Activated naive CD8-positive, alpha-beta T cell treated with anti-CD3 and anti-CD28 coated beads, Interleukin-2, amount 50 U/mL, for 24 hours (primary cell): ENCODE measurements at places on chromosomes 1 and 21.
A peak's percentile ranks its signal among the peaks of the same experiment; 100 is the strongest.

- DNase-seq, result no peak
These were observed 40.8 kb downstream of the ITSN1 start for GRCh38 chr21:33682992-33683627.

- peak; percentile 12 for DNase-seq
These were observed 873 bp upstream of the PI4KB start for GRCh38 chr1:151327903-151328674.

GRCh38 chr1:156429313-156430060 lies 60.5 kb downstream of the RHBG start:
- DNase-seq, result no peak

GRCh38 chr1:76186554-76187170 lies 112.1 kb downstream of the ST6GALNAC3 start:
- DNase-seq, result no peak

DNA sequence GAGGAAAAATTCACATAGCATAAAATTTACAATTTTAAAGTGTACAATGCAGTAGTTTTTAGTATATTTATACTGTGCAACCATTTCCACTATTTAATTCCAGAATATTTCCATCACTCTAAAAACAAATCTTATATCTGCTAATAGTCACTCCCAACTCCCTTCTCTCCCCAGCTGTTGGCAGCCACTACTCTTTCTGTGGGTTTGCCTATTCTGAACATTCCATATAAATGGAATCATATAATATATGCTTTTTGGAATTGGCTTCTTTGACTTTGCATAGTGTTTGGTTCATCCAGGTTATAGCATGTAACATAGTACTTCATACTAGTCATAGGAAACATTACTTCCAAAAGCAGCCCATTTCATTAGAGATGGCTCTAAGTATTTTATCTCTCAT lies 25.0 kb upstream of the TMEM39B start:
- DNase-seq, result no peak

GRCh38 chr1:162772571-162773154 lies 17.8 kb upstream of the HSD17B7 start:
- DNase-seq, result no peak

DNA sequence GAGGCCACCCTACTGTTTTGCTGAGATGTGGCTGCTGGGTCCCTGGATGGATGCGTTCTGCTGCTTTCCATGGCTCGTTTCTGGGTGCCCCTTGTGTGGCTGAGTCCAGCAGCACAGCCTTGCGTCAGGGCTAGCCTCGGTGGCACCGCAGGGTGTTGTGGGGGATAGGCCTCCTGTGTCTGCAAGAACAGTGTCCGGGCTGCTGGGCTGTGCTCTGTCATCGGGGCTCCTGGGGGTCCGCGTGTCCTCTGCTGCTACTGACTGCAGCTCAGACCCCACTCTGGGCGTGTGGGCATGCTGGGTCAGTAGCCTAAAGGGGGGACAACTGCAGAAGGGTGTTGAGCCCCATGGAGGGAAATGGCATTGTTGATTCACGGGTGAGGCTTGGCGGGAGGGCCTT lies 4.9 kb downstream of the RRP1 start:
- DNase-seq, result no peak

GRCh38 chr1:80250573-80251168 lies 1244.1 kb upstream of the ADGRL4 start:
- no peak for DNase-seq

- DNase-seq, result no peak
These were observed 5.6 kb upstream of the LACTBL1 start for GRCh38 chr1:22978299-22978698.

GRCh38 chr1:184160236-184160635 lies 108.7 kb downstream of the TSEN15 start:
- DNase-seq, result no peak
